ENCODE measurements at places on chromosomes 12 and 14.

DNA sequence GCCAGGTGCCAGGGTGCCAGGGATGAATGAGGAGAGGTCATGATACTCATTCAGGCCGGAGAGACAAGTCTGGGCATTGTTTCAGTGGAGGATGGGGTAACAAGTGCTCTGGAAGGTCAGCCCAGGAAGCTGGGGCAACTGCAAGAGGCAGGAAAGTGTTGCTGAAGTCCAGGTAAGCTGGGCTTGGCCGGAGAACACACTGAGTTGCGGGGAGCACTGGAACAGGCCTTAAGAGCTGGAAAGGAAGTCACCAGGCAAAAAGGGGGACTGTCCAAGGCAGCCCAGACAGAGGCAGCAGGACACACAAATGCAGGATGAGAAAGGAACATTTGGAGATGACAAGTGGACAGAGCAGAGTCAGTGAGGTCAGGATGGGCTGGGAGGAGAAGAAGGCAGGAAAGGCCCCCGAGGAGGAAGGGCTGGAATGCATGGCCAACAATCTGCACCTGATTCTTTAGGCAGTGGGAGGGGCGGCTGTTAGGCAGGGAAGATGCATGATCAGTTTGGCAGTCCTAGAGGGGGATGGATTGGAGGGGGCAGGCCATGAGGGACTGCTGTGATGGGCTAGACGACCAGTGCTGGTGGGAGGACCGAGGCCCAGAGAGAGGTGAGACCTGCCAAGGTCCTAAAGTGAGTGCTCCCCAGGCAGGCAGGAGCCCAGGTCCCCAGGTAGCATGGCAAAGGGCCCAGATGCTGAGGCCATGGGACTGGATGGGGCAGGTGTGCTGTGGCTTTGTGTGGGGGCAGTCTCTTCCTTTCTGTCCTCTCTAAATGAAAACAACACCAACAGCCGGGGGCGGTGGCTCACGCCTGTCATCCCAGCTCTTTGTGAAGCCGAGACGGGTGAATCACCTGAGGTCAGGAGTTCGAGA lies 17.2 kb upstream of the HHIPL1 start:
- DNase-seq, result no peak

DNA sequence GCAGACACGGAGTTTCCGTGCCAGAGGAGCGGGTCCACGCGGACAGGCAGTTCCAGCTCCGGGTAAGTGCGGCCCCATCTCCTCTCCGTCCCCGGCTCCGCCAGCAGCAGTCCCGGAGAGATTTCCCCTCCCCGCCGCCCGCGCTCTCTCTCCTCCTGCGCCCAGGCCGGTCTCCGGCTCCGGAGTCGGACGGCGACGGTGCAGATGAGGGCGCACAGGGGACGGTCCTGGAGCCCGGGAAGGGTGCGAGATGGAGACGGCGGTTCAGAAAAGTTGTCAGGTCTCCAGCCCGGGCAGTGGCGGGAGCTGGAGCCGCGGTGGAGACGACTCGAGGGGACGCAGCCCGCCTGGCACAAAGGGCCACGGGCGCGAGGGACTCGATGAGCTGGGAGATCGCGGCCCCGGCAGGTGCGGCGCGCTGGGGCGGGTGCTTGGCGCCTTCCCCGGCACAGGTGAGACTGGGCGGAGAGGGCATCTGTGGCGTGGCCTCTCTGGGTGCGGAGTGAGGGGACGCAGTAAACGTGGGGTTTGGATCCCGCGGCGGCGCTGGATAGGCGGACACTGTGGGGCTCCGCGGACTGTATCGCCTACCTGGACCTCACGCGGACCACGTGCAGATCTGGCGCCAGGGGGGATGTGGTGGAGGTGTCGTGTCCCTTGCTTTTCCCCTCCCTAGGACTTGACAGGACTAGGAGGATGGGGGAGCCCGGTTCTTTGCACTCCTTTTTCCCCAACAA lies 1540.3 kb upstream of the TMEM132C start:
- no peak for DNase-seq

DNA sequence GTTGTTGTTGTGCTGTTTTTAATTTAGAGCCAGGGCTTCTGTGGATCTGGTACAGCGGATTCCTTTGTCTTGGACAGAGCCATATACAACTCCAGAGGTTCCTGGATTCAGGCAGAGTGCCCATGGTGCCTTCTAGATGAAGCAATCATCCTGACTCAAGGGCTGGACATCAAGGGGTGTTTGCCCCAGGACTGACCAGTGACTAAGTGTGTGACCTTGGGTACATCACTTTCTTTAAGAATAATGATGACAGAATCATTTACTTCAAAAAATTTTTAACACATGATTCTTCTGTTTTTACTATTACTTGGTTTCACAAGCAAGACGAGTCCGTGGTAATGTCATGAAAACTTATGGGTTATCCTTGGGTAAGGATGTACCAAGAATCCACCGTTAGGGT lies 397.3 kb downstream of the ZFP36L1 start:
- DNase-seq, result no peak

- DNase-seq, result no peak
These were observed 4.5 kb upstream of the BRF1 start for GRCh38 chr14:105305345-105305744.

GRCh38 chr12:76551482-76551888 lies 8.1 kb downstream of the OSBPL8 start:
- DNase-seq, result no peak
